Non-pigmented ciliary epithelial cell (primary cell): ENCODE measurements at places on chromosomes 7 and 10.

DNA sequence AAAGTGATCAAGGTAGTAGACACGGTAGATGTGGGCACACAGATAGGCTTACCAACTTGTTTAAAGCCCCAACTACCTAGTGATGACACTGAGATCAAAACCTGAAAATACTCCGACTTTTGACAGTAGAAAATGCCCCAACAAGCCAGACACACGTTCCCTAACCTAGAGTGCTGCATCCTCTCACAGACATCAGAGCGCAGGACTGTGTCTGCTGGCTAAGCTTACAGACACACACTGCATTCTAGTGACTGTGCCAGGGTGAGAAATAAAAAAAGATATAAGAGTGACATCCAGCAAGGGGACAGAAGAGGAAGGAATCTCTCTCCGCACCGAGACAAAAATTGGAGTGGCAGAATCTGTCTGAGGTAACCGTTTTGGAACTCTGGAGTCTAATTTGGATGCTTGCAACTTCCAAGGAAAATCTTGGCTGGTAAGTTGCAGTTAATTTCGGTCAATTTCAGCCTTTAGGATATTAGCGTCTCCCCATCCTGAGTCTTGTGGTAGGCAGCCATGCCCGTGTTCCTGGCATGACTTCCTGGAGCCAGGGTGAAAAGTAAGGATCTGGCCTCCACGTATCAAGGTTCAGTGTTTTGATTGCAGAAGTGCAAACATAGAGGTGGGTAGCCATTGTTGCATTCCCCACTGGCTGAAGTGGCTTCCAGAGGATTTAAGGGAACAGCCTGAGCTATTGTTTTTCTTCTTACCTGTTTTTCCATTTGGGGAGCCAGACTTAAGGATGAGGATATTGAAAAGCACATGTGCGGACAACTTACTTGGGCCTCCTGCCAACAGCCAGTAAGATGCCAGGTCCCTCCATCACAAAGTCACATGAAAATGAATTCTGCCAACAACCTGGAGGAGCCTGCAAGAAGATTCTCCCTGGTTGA is 124.1 kb downstream of the SMURF1 start:
- no peak for DNase-seq

- DNase-seq = no peak
These were observed 95.6 kb downstream of the KMT2C start for GRCh38 chr7:152340161-152340560.

DNA sequence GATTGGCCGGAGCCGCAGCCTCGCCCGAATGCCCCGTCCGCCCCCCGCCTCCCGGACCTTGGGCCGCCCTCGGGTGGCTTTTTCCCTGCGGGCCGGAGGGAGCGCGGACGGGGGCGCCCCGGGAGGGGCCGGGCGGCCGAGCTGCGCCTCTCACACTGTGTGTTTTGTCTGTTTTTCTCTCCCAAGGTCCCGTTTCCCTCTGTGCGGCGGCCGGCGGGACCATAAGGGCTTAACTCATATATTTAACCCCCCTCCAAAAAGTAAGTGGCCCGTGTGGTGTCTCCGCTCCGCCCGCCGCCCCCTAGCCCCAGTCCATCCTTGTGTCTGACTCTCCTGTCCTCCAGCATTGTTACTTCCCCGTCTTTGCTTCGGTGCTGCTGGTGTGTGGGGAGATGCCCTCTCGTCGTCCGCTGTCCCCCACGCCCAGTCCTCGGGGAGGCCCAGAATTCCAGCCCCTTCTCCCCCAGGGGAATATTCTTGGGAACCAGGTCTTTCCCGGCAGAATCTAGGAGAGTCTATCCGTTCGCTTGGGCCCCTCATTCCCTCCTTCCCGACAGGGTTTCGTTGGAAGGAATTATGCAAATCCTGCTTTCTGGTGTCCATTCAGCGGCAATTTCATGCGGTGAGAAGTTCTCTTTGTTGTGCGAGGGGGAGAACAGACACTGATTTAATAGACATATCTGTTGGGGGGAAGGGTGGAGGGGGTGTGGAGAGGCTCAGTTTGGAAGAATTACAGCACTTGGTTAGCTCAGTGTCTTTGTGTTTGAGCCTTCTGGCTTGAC is 1.3 kb downstream of the LCOR start:
- DNase-seq = no peak

DNA sequence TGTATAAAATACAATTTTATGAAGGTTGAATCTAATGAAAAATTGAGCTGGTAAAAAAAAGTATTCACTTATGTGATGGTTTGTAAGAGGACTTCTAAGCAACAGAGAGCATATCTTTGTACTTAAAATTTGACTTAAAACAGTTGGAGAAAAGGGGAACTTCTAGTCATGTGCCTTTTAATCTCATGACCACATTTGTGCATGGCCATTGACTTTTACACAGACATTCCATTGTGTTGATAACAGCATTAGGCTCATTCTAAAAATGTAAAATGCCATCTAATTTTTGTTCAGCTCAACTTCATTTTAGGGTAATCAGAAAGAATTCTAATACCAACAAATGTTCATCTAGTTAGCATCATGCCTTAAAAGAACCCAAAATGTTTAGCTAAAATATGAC is 119.9 kb downstream of the HPSE2 start:
- no peak for DNase-seq

GRCh38 chr10:60399328-60399727 is 9.7 kb upstream of the ANK3 start:
- DNase-seq = no peak

GRCh38 chr7:40760293-40760964 is 625.6 kb downstream of the SUGCT start:
- DNase-seq = no peak

- no peak for DNase-seq
These were observed 56.1 kb upstream of the SH2B2 start for GRCh38 chr7:102230593-102230992.
